ENCODE measurements at places on chromosomes 4 and X.

DNA sequence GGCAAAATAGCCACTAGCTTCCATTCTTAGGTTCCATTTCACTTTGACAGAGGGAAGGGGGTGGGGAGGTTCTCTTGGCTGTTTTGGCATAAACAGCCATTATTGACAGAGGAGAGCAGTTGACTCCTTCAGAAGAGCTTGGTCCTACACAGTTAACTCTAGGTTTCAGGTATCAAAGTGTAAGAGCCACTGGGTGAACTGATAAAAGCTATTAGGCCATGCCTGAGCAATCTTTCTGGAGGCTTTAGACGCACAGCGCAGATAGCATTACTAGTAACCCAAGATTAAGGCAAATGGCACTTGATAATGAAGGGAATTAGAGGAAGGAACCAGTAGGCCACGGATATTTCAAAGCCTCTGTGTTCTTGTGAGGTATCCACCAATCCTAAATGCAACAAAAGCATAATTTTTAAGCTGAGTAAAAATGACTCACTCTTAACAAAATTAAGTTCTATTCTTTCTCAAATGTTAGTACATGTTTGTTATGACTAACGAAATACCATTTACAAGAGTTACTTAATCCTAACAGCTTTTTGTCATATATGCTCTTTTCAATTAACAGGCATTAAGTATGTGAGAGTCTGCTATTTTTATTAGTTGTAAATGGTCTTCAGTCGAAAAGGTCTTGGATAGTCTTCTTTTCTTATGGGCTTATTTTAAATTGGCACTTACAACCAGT is 53.6 kb downstream of the SLC7A11 start:
- no peak for DNase-seq

DNA sequence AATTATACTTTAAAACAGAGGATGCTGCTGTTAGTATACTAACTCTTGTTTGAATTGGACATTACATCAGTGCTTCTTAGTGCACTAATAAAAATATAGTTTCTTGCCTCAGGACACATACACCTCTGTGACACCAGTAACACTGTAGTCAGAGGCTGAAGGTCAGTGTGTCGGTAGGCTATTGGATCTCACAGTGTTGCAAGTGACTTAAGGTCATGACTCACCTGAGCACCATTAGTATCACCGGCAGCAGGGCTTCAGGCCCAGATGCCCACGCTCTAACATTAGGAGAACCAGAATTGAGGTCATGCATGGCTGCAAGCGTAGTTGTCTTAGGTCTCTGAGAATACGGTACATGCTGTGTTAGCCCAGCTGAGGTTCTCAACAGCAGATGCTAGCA is 15.2 kb downstream of the ETDC start:
- no peak for DNase-seq

DNA sequence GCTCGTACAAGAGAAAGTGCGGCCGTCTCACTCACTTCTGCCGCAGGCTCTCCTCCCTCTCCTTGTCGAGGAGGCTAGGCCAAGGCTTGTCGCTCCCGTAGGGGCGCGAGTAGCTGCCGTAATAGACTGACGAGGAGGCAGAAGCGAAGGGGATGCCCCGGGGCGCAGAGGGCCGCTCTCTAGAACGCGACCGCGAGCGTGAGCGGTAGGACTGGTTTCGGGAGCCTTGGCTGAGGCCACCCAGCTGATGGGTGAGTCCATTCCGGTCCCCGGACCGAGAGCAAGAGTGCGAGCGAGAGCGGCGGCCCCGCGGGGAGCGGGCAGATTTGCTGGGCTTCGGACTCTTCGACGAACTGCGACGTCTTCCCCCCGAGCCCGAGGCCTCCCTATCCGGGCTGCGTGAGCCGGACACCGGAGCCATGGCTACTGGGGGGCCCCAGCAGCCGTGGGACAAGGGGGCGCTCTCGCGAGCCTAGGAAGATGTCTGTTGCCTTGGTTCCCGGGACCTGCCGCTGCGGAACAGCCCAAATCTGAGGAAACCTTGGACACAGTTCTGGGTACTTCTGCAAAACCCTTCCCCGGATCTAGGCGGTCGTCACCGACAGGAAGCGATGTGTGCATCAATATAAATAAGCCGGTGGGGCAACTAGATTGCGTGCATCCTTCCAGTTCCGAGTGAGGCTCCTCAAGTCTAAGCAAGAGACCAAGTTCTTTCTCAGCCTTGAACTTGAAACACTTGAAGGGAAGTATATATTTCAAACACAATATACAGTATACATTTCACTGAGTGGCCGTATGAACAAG is at the start of gene NKAP:
TSS of gene NKAP (minus strand) at position 567 of the 804 bp plus-strand sequence. CDS start at position 421, 146 bp downstream.
- DNase-seq, result peak; percentile 91

GRCh38 chr4:82889287-82889686 is 1.7 kb downstream of the SEC31A start:
- no peak for DNase-seq

- no peak for DNase-seq
Measured at GRCh38 chrX:14509325-14510057, 19.8 kb upstream of the GLRA2 start.

- DNase-seq, result no peak
Measured at GRCh38 chr4:1596393-1596792, 87.7 kb downstream of the FAM53A start.

DNA sequence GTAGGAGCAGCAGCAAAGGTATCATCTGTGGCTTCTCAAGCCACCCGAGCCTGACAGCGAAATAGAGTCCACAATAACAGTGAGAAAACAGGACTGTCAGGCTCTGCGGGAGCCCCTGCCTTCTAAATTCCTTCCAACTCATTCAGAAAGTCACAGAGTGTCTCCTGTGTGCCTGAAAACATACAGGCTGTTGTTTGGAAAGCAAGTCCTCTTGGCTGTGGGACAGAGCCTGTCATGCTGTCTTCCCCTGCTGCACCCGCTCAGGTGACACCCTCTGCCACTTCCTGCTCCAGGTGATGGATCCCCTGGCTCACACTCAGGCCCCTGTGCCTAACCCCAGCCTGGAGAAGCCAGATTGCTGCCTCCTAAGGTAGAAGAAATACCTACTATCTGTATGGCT is 152.3 kb downstream of the RAB28 start:
- DNase-seq, result no peak

GRCh38 chrX:65516756-65517155 is 17.8 kb downstream of the LAS1L start:
- no peak for DNase-seq

DNA sequence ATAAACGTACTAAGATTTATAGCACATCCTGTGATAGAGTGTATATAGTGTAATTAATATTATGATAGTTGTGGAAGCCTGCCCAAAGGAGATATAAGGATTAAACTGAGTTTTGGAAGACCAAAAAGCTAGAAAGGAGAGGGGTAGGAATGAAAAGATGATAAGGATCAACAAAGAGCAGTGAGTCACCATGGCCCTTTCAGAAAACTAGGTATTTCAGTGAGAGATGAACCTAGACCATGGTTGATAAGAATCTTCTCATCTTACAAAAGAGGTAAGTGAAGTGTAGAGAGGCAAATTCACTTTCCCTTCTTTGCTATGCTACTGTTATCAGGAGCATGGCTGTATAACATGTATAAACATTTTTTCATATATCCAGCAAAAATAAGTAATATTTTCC is 133.8 kb upstream of the PLAC1 start:
- DNase-seq, result no peak

DNA sequence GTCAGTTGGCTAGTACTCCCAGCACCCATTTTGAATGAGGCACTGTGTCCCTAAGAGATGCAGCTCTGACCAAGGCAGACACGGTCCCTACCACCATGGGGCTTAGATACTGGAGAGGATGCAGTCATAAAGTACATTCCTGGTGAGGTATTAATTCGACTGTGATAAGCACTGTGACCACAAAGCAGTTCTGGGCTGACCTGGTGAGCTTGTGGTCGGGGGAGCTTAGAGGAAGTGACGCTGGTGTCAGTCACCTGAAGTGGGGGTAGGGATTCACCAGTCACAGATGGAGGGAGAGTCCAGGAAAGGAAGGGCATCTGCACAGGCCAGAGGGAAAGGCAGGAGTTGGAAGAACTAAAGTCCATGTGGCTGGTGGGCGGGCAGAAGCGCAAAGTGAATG is 15.8 kb upstream of the CLTRN start:
- DNase-seq, result no peak

Data from A673 (cell line).